ENCODE measurements at places on chromosomes 5 and 9.

DNA sequence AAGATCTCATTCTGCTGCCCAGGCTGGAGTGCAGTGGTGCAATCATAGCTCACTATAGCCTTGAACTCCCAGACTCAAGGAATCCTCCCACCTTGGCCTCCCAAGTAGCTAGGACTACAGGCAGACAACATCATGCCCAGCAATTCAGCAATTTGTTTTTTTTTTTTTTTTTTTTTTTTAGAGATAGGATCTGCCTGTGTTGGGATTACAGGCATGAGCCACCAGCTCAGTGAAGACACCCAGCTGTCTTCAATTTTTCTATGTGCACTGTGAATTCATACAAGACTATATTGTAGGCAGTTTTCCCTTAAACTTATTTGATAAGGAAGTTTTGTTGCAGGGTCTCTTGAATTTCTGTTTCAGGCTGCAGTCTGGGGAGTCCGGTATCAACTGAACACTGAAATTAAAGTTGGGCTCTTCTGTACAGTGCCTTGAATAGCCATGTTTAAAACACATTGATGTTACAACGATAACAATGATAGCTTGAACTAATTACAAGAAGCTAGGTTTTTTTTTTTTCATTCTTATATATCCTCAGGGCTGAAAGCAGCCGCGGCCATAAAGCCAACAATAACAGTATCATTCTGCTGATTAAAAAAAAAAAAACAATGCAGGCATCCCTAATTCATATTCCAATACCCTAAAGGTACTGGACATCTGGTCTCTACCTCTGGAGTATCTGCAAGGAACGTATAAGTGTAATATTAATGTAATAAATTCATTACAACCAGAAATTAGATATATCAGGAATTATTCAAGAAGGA, 63.5 kb downstream of the MPDZ start:
- H3K27me3 ChIP-seq, result no peaks in the 10 kb centered on the region
- H3K4me1 ChIP-seq, result no peaks in the 10 kb centered on the region
- H3K4me3 ChIP-seq, result no peak overlapping the region
- no peak for DNase-seq

DNA sequence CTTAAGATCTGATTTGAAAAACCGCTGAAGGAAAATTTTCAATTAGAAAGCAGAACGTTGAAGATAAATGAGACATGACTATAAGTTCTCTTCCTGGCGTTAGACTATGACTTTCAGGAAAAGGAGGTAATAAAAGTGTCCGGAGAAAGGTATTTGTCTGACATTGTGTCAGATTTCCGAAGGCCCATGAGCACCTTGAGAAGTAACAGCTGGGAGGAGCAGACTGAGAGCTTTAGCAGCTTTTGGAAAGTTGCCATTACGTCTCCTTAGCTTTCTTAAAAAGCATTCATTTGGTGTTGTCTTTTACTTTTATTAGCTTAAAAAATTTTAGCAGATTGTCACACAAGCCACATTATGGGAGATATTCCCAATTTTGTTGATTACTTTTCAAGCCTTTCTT, 363.5 kb downstream of the NDUFS4 start:
- no peak for DNase-seq
- H3K36me3 ChIP-seq, result no peaks in the 10 kb centered on the region
- no peaks in the 10 kb centered on the region for H3K4me1 ChIP-seq
- no peaks in the 10 kb centered on the region for H3K27me3 ChIP-seq

DNA sequence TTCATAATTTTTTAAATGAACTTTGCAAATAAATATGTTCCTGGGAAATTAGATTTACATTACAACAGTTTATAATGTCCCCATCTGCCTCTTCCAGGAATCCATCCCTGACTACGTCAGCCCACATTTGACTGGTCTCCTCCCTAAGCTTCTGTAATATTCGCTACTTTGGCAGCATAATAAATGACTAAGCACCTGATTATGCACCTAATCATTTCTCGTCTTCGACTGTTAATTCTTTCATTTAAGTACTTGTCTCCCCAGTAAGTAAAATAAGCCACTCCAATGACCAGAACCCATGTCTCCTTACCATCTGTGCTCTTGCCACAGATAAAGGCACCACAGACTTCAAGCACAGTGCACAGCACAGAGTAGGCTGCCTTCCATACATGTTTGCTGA, 122.7 kb downstream of the DENND1A start:
- H3K27ac ChIP-seq, result no peak overlapping the region
- no peak overlapping the region for H3K4me3 ChIP-seq
- no peaks in the 10 kb centered on the region for H3K4me1 ChIP-seq
- no peaks in the 10 kb centered on the region for H3K36me3 ChIP-seq
- H3K27me3 ChIP-seq, result no peaks in the 10 kb centered on the region

DNA sequence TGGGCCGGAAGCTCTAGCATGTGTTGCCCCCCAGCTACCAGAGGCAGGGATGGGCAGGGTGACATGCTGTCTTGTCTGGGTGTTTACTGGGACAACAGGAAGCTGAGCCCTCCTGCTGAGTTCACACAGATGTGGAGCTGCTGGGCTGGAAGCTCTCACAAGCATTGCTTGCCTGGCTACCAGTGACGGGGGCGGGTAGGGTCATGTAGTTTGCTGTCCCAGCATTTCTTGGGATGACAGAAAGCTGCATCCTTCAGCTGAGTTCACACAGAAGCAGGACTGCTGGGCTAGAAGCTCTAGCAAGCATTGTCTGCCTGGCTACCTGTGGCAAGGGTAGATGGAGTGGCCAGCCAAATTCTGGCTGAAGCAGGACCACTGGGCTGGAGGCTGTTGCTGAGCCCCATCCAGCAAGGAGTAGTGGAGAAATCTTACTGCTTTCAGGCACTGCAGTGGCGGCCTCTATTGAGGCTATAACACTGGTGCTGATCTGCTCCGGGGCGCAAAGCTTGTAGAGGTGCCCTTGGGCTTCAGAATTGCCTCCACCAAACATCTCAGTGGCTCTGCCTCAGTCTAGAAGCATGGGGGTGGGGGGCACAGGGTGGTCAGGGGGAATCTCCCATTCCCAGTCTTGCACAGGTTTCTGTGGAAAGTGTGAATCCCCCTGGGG, 25.1 kb downstream of the POLK start:
- no peaks in the 10 kb centered on the region for H3K36me3 ChIP-seq
- no peaks in the 10 kb centered on the region for H3K27me3 ChIP-seq
- DNase-seq, result no peak
- H3K4me3 ChIP-seq, result no peak overlapping the region

GRCh38 chr5:54743997-54744788, 226.6 kb downstream of the SNX18 start:
- peaks cover 49% of the 10 kb centered on the region for H3K4me1 ChIP-seq
- no peak overlapping the region for H3K4me3 ChIP-seq
- H3K27me3 ChIP-seq, result no peaks in the 10 kb centered on the region
- H3K36me3 ChIP-seq, result no peaks in the 10 kb centered on the region
- peak overlapping the region; percentile 20 for H3K27ac ChIP-seq

DNA sequence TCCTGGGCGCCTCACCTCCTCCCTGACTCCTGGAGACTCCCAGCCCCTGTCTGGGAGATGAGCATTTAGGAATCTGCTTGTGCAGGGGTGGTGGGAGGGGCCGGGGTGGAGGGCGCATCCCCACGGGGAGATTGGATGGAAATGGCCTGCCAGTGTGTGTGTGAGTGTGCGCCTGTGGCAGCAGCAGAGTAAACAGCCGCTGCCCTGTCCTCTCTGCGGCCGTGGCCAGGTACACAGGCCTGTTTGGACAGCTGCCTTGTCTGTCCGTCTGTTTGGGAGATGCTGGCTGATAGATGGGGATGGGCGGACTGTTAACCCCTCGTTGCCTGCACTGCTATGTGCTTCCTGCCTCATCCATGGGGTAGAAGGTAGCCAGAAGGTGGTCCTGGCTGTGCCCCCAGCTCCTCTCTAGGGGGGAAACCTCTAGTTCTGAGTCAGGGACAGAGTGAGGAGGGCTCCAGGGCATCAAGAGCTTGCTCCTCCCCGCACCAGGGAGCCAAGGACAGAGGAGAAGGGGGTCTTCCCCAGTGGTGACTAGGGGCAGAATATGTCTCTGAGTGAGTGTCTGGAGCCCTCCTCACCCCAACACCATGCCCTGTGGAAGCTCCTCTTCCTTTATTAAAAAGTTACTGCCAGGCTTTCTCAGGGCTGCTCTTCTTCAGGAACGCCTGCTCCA, 60.1 kb downstream of the LMX1B start:
- no peaks in the 10 kb centered on the region for H3K4me1 ChIP-seq
- H3K27ac ChIP-seq, result no peak overlapping the region
- H3K36me3 ChIP-seq, result no peaks in the 10 kb centered on the region

DNA sequence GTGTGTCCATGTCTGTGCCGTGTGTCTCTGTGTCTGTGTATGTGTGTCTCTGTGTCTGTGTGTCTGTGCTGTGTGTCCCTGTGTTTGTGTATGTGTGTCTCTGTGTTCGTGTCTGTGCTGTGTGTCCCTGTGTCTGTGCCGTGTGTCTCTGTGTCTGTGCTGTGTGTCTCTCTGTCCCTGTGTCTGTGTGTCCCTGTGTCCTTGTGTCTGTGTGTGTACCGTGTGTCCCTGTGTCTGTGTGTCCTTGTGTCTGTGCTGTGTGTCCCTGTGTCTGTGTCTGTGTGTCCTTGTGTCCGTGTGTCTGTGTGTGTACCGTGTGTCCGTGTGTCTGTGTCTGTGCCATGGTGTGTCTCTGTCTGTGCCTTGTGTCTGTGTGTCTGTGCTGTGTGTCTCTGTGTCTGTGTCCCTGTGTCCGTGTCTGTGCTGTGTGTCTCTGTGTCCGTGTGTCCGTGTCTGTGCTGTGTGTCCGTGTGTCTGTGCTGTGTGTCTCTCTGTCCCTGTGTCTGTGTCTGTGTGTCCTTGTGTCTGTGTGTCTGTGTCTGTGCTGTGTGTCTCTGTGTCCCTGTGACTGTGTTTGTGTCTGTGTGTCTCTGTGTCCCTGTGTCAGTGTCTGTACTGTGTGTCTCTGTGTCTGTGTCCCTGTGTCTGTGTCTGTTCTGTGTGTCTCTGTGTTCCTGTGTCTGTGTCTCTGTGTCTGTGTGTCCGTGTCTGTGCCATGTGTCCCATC, 23.2 kb downstream of the CACNA1B start:
- H3K27ac ChIP-seq, result no peak overlapping the region
- H3K27me3 ChIP-seq, result peaks cover 5% of the 10 kb centered on the region
- no peaks in the 10 kb centered on the region for H3K4me1 ChIP-seq
- no peak for DNase-seq
- no peaks in the 10 kb centered on the region for H3K36me3 ChIP-seq

GRCh38 chr5:156991714-156992113, 28.7 kb upstream of the TIMD4 start:
- H3K4me1 ChIP-seq, result no peaks in the 10 kb centered on the region
- DNase-seq, result no peak
- no peaks in the 10 kb centered on the region for H3K36me3 ChIP-seq
- no peaks in the 10 kb centered on the region for H3K27me3 ChIP-seq
- no peak overlapping the region for H3K27ac ChIP-seq

- H3K4me3 ChIP-seq, result no peak overlapping the region
- H3K36me3 ChIP-seq, result no peaks in the 10 kb centered on the region
- peak overlapping the region; percentile 15 for H3K27ac ChIP-seq
- DNase-seq, result peak; percentile 68
Observed at GRCh38 chr9:36407122-36407723, 7.2 kb upstream of the RNF38 start.

GRCh38 chr5:175789670-175790069, 81.7 kb upstream of the CPLX2 start:
- no peaks in the 10 kb centered on the region for H3K36me3 ChIP-seq
- DNase-seq, result no peak
- no peaks in the 10 kb centered on the region for H3K4me1 ChIP-seq
- no peaks in the 10 kb centered on the region for H3K27me3 ChIP-seq
- no peak overlapping the region for H3K27ac ChIP-seq

GRCh38 chr9:86768020-86768419, 179.3 kb downstream of the GAS1 start:
- H3K4me1 ChIP-seq, result no peaks in the 10 kb centered on the region
- no peaks in the 10 kb centered on the region for H3K36me3 ChIP-seq
- H3K27ac ChIP-seq, result no peak overlapping the region
- H3K27me3 ChIP-seq, result no peaks in the 10 kb centered on the region
- no peak overlapping the region for H3K4me3 ChIP-seq

DNA sequence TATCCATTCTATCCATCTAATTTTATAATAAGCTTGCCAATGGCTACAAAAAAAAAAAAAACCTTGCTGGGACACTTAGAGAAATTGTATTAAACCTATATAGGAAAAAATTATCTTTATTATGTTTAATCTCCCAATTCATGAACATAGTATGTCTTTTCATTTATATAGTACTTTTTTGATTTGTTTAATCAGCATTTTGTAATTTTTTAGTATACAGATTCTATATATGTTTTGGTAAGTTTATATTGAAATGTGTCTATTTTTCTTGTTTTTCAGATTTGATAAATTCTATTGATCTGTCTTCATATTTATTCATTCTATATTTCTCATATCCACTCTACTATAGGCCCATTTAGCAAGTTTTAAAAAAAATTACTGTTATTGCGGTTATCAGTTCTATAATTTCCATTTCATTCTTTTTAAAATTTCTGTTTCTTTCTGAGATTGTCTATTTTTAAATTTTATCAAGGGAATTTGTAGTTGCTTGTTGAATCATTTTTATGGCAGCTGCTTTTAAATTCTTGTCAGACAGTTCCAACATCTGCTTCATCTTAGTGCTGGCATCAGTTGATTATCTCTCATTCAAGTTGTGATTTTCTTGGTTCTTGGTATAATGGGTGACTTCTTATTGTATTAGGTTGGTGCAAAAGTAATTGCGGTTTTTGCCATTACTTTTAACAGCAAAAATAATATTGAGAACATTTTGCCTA, 170.1 kb upstream of the S1PR3 start:
- no peak overlapping the region for H3K27ac ChIP-seq
- DNase-seq, result no peak
- H3K27me3 ChIP-seq, result no peaks in the 10 kb centered on the region
- no peaks in the 10 kb centered on the region for H3K36me3 ChIP-seq
- no peaks in the 10 kb centered on the region for H3K4me1 ChIP-seq
- H3K4me3 ChIP-seq, result no peak overlapping the region

GRCh38 chr5:148394587-148395019, 10.8 kb downstream of the FBXO38 start:
- no peak for DNase-seq
- peaks cover 29% of the 10 kb centered on the region for H3K36me3 ChIP-seq
- H3K27me3 ChIP-seq, result no peaks in the 10 kb centered on the region
- H3K4me3 ChIP-seq, result no peak overlapping the region

DNA sequence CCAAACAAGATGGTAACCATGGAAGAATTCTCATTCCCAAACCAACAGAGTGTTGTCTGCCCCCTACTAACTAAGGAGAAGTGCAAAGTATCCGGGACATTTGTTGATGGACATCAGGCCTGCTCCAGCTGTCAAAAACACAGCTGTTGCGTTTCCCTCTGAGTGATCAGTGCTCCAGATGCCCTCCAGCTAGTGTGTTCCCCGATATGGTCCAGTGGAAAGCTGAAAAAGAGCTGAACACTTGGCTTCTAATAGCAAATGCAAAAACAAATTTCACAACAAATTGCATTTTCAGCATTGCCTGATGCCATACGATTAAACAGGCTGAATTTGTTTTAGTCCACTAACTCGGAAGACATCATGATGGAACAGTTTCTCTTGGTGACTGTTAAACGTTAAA, 1398.7 kb downstream of the PTPRD start:
- no peaks in the 10 kb centered on the region for H3K36me3 ChIP-seq
- no peaks in the 10 kb centered on the region for H3K4me1 ChIP-seq
- no peak overlapping the region for H3K27ac ChIP-seq
- H3K4me3 ChIP-seq, result no peak overlapping the region

DNA sequence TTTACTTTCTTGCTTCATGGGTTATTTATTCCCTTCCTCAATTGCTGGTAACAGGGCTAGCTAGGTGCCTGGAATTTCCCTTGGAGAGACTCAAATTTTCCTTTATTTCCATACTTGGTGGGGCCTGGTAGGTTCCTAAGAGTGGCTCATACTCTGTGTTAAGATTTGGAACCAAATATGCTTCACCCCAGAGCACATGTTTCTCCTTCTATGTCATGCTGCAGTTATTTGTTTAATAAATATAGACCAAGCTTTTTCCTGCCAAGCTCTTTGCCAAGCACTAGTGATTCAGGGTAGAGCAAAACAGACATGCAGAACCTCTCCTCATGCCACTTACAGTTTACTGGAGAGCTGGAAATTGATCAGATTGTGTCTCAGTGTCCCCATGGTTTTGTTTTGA, 290.3 kb upstream of the SGCD start:
- DNase-seq, result no peak
- no peak overlapping the region for H3K4me3 ChIP-seq
- H3K36me3 ChIP-seq, result no peaks in the 10 kb centered on the region

Measured in CD4-positive, alpha-beta memory T cell (primary cell).